CD8-positive, alpha-beta memory T cell (primary cell): ENCODE measurements at places on chromosomes 3 and 15. TPM values are rescaled to one million over a fixed set of nuclear protein-coding genes. Genes with fewer than 3 reads are reported as not detected.
A peak's percentile ranks its signal among the peaks of the same experiment; 100 is the strongest.

LSMEM2 gene
- not detected for total RNA-seq

KLHL25 gene
- total RNA-seq = 5.4 TPM

GABRB3 gene
- total RNA-seq = not detected

- H3K36me3 ChIP-seq = peaks cover 7% of the 10 kb centered on the region
- no peaks in the 10 kb centered on the region for H3K27me3 ChIP-seq
- no peaks in the 10 kb centered on the region for H3K4me1 ChIP-seq
- no peak overlapping the region for H3K4me3 ChIP-seq
- DNase-seq = no peak
- H3K27ac ChIP-seq = no peak overlapping the region
These were observed 101.7 kb upstream of the UBP1 start for GRCh38 chr3:33541918-33542317.

DNA sequence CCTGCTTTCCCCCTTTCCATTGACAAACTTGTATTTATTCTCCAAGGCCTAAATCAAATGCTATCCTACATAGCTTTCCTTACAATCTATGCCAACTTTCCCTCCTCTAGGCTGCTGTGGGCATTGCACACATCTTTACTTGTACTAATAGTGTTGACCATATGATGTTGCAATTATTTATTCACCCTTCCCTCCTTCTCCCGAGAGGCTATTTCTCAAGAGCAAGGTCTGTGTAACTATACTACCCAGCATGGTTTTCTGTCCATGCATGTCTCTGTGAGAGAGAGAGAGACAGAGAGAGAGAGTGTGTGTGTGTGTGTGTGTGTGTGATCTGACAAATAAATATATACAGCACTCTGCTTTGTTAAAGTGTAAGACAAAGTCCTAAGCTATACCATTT lies 63.8 kb downstream of the GTPBP8 start:
- DNase-seq = no peak
- no peak overlapping the region for H3K27ac ChIP-seq
- H3K4me1 ChIP-seq = peaks cover 8% of the 10 kb centered on the region
- H3K27me3 ChIP-seq = no peaks in the 10 kb centered on the region
- no peak overlapping the region for H3K4me3 ChIP-seq
- no peaks in the 10 kb centered on the region for H3K36me3 ChIP-seq

GRCh38 chr3:113231391-113231790 lies 20.0 kb downstream of the BOC start:
- H3K27me3 ChIP-seq = no peaks in the 10 kb centered on the region
- H3K4me1 ChIP-seq = no peaks in the 10 kb centered on the region
- no peak overlapping the region for H3K4me3 ChIP-seq
- no peaks in the 10 kb centered on the region for H3K36me3 ChIP-seq

DNA sequence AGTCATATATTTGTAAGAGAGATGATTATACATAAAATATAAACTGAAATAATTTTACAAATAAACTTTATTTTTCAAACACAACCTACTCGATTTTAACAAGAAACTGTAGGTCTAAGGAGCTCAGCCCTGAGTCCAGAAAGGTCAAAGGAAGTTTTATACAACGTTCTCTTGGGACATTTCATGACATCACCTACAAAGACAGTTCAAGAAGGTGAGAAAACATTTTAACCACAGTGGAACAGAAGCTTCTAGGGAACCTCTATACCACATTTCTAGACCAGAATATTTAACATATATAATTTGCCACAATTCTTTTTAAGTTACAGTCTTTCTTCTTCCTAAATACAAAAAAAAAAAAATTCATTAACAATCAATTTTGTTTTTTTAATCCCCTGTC lies 40.1 kb downstream of the CBLB start:
- H3K27me3 ChIP-seq = no peaks in the 10 kb centered on the region
- peaks cover 75% of the 10 kb centered on the region for H3K4me1 ChIP-seq
- peak; percentile 51 for DNase-seq
- no peak overlapping the region for H3K27ac ChIP-seq
- no peaks in the 10 kb centered on the region for H3K36me3 ChIP-seq

DNA sequence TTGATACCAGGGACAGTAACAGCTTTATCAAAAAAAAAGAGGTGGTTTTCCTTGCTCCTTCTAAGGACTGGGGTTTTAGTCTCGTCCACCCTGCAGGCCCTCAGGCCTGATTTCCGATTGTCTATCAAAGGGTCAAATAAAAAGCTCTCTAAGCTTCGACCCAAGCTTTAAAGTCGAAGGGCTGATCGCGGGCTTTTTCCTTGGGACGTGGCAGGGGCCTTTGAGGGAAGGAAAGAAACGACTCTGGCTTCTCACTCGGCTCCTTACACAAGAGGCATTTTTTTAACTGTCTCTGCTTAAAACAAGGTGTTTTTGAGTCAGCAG lies 354 bp upstream of the KLHL24 start:
- peaks cover 26% of the 10 kb centered on the region for H3K4me1 ChIP-seq
- no peaks in the 10 kb centered on the region for H3K27me3 ChIP-seq
- H3K27ac ChIP-seq = peak overlapping the region; percentile 96
- peak overlapping the region; percentile 94 for H3K4me3 ChIP-seq
- no peak for DNase-seq

- H3K27me3 ChIP-seq = no peaks in the 10 kb centered on the region
- H3K36me3 ChIP-seq = no peaks in the 10 kb centered on the region
- no peaks in the 10 kb centered on the region for H3K4me1 ChIP-seq
These were observed 269.4 kb upstream of the RGMA start for GRCh38 chr15:93358166-93359059.

DNA sequence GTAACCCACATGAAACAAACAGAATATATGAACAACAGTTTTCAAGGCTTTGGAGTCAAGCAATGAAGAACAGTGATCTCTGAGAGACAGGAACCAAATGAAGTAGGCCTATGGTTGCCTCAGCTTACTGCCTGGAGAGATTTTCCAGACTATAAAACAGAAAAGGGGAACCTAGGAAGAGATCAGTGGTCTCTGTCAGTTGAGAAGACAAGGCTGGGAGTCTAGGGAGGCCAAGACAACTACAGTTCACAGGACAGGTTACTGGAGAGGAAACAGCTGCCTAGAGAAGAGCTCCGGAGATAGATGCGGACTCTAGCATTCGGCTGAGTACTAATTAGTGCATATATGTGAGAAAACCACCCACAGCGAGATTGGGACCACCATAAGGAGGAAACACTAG lies 87.7 kb downstream of the PLCH1 start:
- no peak overlapping the region for H3K27ac ChIP-seq
- H3K27me3 ChIP-seq = no peaks in the 10 kb centered on the region
- DNase-seq = no peak

DNA sequence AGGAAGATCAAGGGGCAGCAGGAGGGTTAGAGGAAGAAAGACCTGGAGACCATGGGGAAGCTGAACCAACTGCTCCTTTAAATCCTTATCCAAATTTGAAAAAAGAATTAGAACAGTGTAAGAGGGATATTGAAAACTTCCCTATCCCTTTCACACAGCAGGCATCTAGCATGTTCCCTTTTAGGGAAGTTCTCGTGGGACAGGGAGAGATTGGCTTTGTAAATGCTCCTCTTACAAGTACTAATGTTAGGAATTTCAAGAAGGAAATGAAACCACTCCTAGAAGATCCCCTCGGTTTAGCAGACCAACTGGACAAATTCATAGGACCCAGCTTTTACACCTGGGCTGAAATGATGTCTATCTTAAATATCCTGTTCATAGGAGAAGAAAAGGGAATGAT lies 41.5 kb downstream of the PPCDC start:
- peaks cover 33% of the 10 kb centered on the region for H3K4me1 ChIP-seq
- DNase-seq = no peak
- no peaks in the 10 kb centered on the region for H3K27me3 ChIP-seq
- no peaks in the 10 kb centered on the region for H3K36me3 ChIP-seq
- no peak overlapping the region for H3K4me3 ChIP-seq
- no peak overlapping the region for H3K27ac ChIP-seq

- H3K27ac ChIP-seq = no peak overlapping the region
- no peaks in the 10 kb centered on the region for H3K27me3 ChIP-seq
- no peak for DNase-seq
- no peaks in the 10 kb centered on the region for H3K4me1 ChIP-seq
- H3K36me3 ChIP-seq = no peaks in the 10 kb centered on the region
These were observed 420.5 kb upstream of the TGFBR2 start for GRCh38 chr3:30185872-30186271.

DNA sequence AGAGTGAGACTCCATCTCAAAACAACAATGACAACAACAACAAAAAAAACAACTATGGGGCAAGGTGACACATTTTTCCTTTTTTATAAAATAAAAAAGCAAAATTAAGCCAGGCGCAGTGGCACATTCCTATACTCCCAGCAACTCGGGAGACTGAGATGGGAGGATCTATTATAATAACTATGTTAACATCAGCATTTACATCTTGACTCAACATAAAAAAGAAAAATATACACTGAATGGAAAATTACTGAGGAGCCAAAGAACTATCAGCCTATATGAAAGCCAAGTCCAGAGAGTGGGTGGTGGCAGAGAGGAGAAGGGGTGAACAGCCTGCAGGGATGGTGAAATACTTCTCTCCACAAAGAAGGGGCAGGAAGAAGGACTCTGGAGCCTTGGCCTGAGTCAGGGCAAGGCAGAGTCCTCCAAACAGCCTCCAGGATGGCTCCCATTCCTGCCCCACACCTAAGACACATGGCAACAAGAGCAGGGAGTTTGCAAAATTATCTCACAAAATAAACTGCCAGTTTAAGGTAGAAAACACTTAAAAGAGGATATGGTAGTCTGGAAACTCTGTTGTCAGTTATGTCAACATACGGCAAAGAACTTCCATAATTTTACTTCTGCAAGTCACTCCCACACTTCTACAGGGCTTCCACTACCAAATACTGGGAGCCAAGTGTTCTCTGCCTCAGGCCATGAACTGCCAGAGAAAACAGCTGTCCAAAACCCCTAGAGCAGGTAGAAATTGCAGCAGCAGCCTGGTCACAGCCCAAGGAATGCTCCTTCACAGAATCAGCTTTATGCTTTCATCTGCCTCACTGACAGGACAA lies 25.9 kb downstream of the HSPBAP1 start:
- no peaks in the 10 kb centered on the region for H3K36me3 ChIP-seq
- DNase-seq = no peak
- H3K4me1 ChIP-seq = no peaks in the 10 kb centered on the region

DNA sequence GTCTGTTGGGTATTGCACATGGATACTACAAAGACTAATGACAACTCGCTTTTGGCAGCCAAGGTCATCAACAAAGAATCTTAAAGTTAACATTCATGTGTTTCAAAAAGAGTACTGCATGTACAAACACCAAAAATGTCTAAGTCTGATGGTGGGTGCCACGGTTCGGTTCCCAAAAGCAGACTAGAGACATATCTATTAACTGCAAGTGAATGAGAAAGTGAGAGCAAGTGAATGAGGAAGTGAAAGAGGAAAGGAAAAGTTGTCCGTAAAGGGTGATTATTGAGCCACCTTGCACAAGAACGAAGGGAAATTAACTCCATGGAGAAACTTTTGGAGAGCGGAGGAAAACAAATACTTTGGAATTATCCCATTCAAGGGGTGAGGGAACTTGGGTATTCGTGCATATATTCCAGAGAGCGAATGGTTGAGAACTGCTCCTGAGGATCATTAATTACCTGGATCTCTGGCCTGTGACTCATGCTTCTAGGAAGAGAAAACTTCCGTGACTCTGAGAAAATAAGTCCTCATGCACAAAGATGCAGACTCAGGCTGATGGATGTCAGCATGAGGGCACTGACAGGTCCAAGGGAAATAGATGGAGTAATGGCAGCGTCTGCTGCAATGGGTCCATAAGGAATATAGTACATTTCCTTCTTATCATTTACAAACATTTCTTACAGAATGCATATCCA lies 336.5 kb upstream of the TGFBR2 start:
- H3K36me3 ChIP-seq = no peaks in the 10 kb centered on the region
- H3K4me3 ChIP-seq = no peak overlapping the region
- no peaks in the 10 kb centered on the region for H3K27me3 ChIP-seq
- H3K4me1 ChIP-seq = no peaks in the 10 kb centered on the region
- DNase-seq = no peak

GRCh38 chr3:53744351-53744750 lies 101.9 kb downstream of the CHDH start:
- no peak overlapping the region for H3K27ac ChIP-seq
- H3K4me3 ChIP-seq = no peak overlapping the region
- no peaks in the 10 kb centered on the region for H3K27me3 ChIP-seq
- H3K36me3 ChIP-seq = no peaks in the 10 kb centered on the region
